ENCODE measurements at places on chromosomes 4 and X.

DNA sequence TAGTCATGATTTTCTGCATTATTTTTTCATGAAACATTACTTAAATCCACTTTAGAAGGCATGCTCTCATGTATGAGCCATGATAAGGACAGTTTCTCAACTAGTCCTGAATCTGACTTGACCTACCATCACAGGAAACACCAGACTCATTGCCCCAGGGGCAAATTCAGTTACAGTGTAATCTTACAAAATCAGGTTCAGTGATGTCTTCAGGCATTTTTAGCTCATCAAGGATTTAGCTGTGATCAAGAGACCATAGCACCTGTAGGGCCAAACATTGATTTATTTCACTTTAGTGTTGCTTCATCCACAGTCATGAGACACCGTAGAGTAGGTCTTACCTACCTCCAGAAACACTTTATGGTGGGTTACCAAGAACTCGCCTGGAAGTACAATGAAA lies 3.1 kb upstream of the TASL start:
- no peak for DNase-seq

DNA sequence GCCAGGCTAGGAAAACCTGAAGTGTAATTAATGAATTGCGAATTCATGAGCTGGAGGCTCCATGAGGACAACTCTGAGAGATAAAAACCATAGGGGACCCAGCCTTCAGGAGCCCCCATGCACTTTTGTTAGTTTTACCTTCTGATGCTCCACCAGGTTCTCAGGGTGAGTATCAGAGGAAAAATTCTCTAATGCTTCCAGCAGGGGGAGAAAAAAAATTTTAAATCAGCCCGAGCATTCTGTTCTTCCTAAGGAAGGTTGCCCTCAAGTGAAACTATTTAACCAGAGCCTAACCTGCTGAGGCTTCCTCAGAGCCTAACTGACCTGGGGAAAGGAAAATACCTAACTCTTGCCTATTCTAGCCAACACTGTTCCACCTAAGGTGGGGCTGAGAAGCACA lies 552.6 kb downstream of the PPARGC1A start:
- DNase-seq, result no peak

GRCh38 chr4:110632506-110633357 lies 9.9 kb upstream of the PITX2 start:
- no peak for DNase-seq

GRCh38 chr4:85548841-85549240 lies 73.9 kb downstream of the ARHGAP24 start:
- no peak for DNase-seq

- DNase-seq, result no peak
Measured at GRCh38 chrX:136048446-136048845, 63.2 kb downstream of the SLC9A6 start.

DNA sequence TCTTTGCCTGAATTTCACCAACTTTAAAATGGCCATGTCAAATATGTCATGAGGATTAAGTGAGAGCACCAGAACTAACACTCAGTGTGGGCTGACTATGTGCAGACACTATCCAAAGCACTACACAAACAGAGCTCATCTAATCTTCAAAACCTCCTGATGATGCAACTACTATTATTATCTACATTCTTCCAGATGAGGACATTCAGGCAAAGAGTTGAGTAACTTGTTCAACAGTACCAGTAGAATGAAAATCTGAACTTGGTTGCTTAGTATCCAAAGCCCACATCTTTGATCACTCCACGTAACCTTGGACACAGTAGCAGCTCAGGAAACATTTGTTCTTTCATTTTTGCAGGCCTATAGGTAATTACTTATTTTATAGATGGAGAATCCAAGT lies 90.1 kb downstream of the ATP8A1 start:
- no peak for DNase-seq

DNA sequence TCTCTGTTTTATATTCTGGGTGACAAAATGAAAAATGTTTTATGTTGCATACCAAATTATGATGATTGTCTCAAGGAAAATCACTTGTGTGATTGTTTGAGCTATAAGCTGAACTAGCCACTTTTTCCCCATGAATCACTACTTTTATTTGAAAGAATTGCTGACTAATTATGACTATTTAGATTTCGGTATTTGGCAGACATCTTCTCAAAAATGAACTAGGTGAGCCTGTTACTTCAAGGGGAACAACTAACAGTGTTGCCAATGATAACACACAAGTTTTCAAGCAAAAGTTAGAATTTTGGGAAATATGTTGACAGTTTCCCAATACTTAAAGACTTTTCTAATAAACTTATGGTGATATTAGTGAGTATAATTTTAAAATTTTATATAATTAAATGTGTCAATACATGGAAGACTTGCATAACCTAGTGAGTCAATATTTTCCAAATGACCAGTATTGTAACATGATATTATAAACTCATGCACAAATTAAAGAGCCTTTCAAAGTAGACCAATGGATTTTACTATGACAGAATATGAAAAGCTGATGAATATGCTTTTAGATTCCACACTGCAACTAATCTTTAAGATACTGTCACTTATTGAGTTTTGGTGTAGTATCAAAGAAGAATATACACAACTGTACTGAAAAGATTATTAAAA lies 187.7 kb upstream of the GATB start:
- DNase-seq, result no peak

- DNase-seq, result peak; percentile 44
Measured at GRCh38 chr4:85842540-85842939, 367.6 kb downstream of the ARHGAP24 start.

DNA sequence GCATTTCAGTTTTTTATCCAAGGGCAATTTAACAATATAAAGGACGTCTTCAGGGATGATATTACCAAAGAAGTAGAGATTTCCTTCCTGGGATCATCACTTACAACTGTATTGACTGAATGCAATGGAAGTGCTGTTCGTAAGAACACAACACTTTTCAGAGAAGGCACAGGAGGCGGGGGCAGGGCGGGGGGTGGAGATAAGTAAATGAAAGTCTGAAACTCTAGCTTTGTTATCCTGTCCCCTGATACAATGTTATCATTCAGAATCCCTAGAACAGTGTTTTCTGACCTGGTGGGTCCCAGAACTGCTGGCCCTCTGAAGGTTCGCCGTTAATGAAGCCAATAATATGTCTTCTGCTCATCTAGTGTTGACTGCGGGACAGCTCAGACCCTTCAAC lies 124.6 kb downstream of the NSUN7 start:
- DNase-seq, result no peak

DNA sequence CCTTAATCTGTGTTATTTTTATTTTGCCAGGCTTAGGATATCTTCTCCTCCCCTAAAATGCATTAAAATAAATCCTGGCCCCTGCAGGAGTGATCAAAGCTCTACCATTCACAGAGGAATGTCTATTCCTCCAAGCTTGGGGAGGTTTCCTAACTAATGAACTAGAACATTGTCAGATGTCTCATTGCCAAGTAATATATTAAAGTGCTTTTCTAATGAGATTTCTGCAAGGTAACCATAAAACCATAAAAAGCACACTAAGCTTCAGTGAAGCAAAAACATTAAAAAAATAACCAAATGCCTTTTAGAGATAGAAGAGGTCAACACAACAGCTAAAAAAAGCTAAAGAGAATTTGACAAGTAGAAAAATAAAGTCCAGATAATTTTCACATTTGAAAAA lies 34.8 kb downstream of the IGFBP7 start:
- DNase-seq, result no peak

GRCh38 chr4:102169345-102169744 lies 175.9 kb downstream of the SLC39A8 start:
- peak; percentile 2 for DNase-seq

- no peak for DNase-seq
Measured at GRCh38 chrX:69131886-69132285, 33.4 kb downstream of the PJA1 start.

Data from C1 segment of cervical spinal cord (tissue), 14 donors.